ENCODE measurements at places on chromosomes 5 and 9.

GRCh38 chr5:124280079-124280478 lies 466.4 kb downstream of the ZNF608 start:
- no peak for DNase-seq

GRCh38 chr9:133869674-133870405 lies 122.3 kb downstream of the VAV2 start:
- DNase-seq: no peak

- DNase-seq: no peak
These were observed 120.4 kb downstream of the SPATA31D1 start for GRCh38 chr9:82108941-82109340.

DNA sequence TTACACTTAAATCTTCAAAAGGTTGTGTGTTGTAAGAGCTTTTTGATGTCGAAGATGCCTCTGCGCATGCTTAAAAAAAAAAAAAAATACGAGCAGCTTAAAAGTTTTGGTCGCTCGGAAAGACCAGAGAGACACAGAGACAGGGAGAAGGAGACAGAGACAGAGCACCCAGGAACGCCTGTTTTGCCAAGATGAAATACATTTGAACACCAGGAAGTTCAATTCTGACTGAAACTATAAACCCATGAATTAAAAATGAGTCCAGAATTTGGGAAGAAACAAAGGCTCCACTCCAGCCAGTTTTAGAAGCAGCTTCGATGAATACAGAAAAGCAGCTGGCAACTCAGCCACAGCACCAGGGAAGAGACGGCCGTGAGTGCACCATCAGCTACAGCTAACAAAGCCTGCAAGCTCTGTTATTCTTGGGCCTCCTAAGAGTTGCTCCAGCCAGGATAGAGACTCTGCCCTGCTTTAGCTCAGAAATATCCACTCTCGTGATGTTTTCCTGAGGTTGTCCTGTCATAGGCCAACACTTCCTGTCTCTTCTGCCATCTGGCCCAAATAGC lies 2.5 kb upstream of the ZNF474 start:
- DNase-seq: no peak

DNA sequence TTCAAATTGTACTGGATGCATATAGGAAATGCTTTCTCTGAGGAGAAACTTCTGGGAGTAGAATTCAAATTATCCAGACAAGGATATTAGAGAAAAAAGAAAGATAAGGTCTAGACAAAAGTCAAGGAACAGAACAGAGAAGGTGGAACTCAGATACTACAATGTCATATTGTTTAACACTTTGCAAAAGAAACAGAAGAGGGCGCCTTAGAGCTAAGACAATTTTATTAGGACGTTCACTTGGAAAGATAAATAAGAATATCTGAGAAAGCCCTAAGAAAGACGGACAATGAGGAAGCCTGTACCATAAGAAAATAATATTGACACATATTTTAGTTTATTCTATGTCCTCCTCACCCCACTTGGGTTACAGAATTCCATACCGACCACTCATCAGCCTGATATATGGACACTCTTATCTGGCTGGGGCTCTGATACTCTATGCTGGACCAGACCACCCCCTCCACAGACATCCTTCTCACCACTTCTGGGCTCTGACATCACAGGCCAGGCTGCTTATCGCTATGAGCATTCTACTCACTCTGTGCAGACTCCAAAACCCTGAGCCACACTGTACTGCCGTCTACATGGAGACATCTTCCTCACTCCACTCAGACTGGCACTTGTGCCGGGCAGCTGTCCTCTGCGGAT lies 9.1 kb upstream of the AK3 start:
- DNase-seq: peak; percentile 30

DNA sequence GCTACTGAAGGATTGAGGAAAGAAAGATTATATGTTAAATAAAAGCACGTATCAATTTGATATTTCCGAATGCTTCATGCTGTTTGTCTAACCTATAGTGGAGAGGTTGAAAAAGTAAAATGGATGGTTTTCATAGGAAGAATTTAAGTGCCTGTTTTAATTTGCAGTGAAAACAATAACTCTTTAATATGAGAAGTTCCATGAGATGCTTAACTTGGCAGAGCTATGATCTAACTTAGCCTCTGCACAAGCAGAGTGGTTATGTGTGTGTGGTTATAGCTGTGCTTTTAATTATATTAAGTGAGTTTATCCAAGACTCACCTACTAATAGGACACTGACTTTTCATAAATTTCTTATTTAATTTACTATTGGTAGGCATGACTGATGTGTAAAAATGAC lies 57.4 kb downstream of the AOPEP start:
- no peak for DNase-seq

- no peak for DNase-seq
These were observed 34.7 kb upstream of the ADRB2 start for GRCh38 chr5:148791696-148792095.

DNA sequence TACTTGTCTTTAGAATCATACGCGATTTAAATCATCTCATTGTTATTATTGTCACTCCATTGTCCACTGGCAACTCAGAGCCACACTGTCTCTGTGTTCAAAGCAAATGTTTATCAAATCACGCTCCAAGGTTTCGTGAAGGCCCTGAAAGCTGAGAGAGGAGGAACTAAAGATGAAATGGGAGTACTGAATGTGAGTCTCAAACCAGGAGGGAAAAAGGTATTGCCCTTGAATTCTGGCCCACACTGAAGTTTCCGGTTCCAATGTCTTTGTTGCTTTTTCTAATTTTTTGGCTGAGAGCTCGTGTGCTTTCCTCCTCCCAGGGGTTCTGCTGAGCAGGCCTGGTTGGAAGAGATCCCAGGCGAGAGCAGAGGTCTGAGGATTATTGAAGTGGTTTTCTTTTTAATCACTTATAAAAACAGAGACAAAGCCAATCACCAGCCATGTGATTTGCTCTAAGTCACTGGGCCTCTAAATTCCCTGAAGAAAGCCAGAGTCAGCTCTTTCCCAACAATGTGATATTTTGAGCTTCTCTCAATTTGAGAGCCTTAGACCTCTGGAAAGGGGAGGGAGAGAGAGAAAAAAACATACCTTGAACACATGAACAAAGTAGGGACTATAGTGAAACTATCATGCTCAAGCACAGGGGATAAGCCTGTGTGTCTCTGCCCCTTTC lies 420.8 kb upstream of the GRAMD2B start:
- DNase-seq: no peak

GRCh38 chr5:9519537-9519936 lies 26.3 kb downstream of the SEMA5A start:
- DNase-seq: no peak

- DNase-seq: no peak
These were observed 217.6 kb downstream of the ZNF608 start for GRCh38 chr5:124528838-124529237.

DNA sequence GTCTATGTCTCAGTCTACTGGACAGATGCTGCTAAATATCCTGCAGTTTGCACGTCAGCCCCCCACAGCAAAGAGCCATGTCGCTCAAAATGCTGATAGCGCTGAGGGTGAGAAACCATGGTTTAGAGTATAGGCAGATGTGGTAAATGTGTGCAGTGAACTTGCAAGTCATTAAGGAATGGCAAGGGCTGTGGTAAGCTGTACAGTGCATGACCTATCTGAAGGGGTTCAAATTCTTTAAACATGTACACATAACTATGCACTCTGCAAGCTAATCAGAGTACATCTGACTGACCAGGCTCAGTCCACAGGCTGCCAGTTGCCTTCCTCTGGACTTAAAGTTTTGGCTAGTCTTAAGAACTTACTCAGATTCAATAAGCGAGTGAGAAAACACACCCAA lies 170.7 kb downstream of the CFAP90 start:
- DNase-seq: no peak

DNA sequence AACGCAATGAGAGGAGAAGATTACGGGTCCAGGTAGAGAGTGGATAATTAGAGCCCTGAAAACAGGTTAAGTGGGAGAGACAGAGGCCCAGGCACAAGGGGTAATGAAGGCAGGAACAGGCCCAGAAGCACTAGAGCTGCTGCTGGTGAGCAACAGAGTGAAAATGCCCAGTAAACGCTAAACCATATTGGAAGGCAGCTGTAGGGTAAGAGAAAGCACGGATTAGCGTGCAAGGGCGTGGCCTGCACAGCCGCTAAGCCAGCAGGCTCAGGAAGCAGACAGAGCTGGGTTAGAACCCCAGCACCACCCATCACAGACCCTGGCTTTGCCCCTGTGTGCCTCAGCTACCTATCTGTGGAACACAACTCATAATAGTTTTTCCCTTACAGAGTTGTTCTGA lies 93.2 kb downstream of the PAX5 start:
- no peak for DNase-seq

DNA sequence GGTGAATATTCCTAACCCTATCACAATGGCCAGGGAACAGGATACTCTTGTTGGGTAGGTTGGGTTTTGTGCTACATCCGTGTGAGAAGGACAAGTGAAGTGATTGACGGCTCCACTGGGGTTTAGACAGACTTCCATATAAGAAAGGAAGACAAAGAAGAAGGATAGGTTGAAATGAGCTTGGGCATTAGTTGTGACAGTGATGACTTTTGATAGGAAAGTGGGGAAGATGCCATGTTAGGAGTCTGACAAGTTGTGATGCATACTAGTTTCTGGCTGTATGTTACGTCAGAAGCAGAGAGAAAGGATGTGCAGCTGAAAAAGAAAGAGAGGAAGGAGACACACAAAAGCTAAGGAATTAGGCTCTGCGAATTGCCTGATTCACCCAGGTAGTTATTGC lies 138.0 kb downstream of the STARD4 start:
- no peak for DNase-seq

GRCh38 chr5:103589357-103589756 lies 26.8 kb upstream of the NUDT12 start:
- no peak for DNase-seq

DNA sequence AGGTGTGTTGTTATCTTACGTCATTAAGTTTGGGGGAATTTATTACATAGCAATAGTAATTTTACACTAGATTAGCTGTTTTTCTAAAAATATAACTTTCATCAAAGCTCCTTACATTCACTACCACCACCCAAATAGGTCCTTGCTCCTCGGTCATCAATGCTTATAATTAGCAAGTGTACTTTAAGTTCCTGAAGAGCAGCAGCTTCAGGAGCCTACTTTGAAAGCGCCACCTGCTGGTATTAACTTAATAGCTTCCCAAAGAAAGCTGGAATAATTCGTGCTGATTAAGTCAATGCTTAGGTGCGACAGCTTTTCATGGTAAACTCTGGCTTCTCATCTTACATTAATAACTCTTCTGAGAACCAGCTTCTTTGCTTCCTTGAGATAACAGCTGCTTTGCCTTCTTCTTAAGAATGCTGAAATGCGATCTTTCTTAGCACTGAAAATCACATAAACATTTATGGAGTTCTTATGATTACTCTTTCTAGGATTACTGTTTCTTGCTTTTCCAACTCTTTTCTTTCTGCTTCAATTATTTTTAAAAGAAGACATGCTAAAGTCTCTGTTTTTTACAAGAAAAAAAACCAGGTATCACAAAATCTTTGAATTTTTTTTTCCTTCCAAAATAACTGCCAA lies 10.0 kb upstream of the C5 start:
- peak; percentile 63 for DNase-seq

DNA sequence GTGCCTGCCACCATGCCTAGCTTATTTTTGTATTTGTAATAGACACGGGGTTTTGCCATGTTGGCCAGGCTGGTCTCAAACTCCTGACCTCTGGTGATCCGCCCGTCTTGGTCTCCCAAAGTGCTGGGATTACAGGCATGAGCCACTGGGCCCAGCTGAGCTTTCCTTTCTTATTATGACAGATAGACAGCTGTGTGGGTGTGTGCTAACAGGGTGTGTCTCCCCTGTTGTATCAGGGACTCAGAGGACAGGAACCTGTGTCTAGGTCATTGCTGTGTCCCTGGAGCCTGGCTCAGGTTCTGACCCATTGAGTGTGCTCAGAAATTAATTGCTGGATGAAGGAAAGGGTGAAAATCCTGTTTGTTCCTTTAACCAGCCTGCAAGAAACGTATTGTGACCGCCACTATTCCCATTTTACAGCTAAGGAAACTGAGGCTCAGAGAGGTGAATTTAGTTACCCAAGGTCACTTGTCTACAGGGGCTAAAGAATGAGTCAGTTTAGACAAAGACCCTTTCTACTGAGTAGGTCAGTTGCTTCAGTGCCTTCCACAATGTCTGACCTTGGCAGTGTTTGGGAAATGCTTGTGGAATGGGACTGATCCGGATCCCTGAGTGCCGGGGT lies 16.8 kb downstream of the NCS1 start:
- no peak for DNase-seq

DNA sequence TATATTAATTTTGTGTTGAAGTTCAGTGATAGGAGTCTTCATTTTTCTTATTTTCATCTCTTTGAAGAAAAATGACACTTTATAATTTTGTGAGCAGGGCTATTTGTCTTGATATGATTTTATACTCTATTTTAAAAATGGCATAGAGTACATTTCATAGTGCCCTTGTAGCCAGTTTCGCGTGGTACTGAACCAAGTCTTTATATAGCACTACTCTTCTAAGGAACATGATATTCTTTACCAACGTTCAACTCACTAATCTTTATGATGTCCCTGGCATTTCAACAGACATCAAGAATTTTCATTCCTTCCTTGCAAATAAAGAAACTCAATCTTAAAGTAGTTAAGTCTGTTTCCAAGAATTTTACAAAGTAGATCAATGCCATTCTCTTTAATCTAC lies 41.5 kb upstream of the HOMER1 start:
- DNase-seq: no peak

DNA sequence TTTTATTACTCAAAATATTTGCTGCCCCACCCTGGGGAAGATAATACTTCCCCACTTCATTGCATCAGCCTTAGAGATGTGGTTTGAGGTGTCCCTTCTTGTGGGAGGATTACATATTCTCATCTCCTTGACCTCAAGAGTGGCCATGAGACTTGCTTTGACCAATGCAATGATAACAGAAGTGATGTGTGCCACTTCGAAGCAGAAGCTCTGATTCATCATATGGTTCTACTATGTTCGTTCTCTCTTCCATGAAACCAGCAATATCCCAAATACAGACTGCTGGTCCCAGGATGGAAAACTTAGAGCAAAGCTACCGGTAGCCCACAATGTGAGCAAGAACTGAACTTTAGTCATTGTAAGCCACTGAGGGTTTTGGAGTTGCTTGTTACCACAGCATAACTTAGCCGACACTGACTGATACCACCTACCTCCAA lies 92.0 kb downstream of the THBS4 start:
- no peak for DNase-seq

DNA sequence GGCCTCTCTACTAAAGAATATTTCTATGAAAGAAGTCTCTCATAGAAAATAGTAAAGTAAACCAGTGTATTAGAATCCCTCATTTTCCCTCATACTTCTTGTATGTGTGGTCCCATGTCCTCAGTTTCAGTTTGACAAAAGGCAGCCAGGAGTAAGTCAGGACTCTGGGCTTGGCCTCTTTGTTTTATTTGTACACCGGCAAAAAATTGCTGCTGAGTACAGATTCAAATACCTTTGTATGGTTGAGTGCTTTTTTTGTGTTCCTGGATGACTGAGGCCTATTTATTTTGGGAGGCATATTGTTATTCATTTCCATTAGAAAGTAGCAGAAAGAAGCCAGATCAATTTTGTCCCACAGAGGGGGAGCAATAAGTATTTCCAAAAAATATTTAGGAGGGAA lies 47.3 kb upstream of the CEP78 start:
- DNase-seq: no peak

DNA sequence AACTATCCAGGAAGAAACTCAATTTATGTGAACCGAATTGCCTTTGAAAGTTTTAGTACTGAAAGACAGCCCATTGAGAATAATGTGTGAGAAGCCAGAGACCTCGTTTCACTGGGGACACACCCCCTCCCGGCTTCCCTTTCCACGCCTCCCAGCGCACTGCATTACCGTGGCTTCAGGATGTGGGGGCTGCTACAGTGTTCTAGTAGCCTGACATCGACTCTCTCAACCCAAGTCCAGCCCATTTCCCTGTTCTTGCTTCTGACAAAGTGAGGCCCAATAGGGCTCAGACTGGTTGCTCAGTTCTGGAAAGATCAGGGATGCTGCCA lies 3.5 kb downstream of the PAX5 start:
- DNase-seq: peak; percentile 62
